A673 (cell line): ENCODE measurements at places on chromosomes 11 and 22. TPM values are rescaled to one million over a fixed set of nuclear protein-coding genes. Genes with fewer than 3 reads are reported as not detected.

- no peak overlapping the region for H3K27ac ChIP-seq
- no peak overlapping the region for H3K4me3 ChIP-seq
- H3K36me3 ChIP-seq = no peaks in the 10 kb centered on the region
- no peak for DNase-seq
Observed at GRCh38 chr11:77026743-77027142, 7.5 kb upstream of the B3GNT6 start.

Gene SPDYC
- total RNA-seq = not detected in 2 replicates

Gene AGBL2
- 6.5 and 8.2 TPM in 2 replicates for total RNA-seq

Gene GNAZ
- 5.1 and 8.0 TPM in 2 replicates for total RNA-seq

Gene OR4X1
- not detected in 2 replicates for total RNA-seq

Gene GUCY1A2
- 5.3 and 5.4 TPM in 2 replicates for total RNA-seq
